Osteoblast (primary cell): ENCODE measurements at places on chromosomes 11 and 22. TPM values are rescaled to one million over a fixed set of nuclear protein-coding genes. Genes with fewer than 3 reads are reported as not detected.

- H3K36me3 ChIP-seq, result no peaks in the 10 kb centered on the region
- DNase-seq, result peak; percentile 75
- no peak overlapping the region for H3K4me3 ChIP-seq
- H3K27me3 ChIP-seq, result no peaks in the 10 kb centered on the region
Measured at GRCh38 chr11:47395223-47396048, 13.0 kb upstream of the SLC39A13 start.

DNA sequence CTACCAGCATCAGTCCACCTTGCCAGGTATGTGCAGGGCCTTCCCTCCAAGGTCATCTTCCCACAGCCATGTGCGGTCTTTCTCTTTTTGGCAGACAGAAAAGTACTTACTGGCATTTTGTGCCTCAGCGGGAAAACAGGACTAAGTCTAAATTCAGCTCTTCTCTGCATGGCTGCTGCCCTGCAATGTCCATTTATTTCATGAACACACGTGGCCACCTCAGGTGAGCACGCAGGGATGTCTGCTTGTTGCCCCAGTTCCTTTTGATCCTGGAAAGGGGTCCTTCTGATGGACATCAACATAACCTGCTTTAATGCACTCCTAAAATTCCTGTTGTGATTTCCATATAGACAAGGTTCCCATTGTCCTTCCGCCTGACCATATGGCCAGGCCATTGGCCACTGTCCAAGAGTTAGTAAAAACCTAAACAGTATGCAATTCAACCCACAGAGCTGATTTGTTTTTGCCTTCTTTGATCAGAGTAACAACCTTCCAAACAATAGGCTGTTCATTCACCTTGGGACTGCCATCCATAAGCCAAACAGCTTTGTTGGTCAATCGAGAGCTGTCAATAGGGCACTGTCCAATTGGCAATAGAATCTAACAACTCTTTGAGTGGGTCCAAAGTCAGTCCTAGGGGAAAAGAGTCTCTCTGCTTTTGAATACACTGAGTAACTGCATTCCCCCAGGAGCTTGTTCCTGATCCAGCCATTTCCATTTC lies 5.9 kb downstream of the TREH start:
- no peak for DNase-seq
- no peaks in the 10 kb centered on the region for H3K4me1 ChIP-seq
- no peak overlapping the region for H3K4me3 ChIP-seq
- H3K36me3 ChIP-seq, result no peaks in the 10 kb centered on the region
- peaks cover 17% of the 10 kb centered on the region for H3K27me3 ChIP-seq

DNA sequence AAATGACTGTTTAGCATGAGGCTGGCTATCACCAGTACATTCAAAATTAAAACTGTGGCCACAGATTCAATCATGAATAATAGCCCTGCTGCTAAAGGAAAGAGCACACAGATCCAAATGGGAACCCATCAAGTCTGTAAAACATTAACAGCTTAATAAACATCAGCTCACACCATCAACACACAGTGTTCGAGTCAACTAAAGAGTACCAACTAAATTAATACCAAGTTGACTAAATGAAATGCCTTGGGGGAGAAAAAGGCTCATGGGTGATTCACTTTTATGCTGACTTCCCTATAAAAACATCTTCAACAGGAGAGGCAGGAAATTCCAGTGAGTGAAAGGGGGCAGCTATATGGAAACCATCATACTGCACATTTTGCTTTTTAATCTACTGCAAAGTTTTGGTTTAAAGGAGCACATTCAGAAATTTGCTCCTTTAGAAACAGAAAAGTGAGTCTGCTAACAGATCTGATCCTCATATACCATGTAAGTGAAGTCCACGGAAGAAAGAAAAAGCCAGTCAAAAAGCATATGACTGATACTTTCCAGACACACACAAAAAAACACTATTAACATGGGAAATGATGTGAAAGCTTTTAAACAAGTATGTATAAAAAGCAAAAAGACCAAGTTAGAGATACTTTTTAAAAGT lies 16.3 kb downstream of the LGR4 start:
- no peaks in the 10 kb centered on the region for H3K36me3 ChIP-seq
- H3K4me1 ChIP-seq, result peaks cover 43% of the 10 kb centered on the region
- no peaks in the 10 kb centered on the region for H3K27me3 ChIP-seq

The RFPL3 gene
- total RNA-seq, result not detected in 2 replicates

The MAP6 gene
- total RNA-seq, result 0.72 and 1.5 TPM in 2 replicates

DNA sequence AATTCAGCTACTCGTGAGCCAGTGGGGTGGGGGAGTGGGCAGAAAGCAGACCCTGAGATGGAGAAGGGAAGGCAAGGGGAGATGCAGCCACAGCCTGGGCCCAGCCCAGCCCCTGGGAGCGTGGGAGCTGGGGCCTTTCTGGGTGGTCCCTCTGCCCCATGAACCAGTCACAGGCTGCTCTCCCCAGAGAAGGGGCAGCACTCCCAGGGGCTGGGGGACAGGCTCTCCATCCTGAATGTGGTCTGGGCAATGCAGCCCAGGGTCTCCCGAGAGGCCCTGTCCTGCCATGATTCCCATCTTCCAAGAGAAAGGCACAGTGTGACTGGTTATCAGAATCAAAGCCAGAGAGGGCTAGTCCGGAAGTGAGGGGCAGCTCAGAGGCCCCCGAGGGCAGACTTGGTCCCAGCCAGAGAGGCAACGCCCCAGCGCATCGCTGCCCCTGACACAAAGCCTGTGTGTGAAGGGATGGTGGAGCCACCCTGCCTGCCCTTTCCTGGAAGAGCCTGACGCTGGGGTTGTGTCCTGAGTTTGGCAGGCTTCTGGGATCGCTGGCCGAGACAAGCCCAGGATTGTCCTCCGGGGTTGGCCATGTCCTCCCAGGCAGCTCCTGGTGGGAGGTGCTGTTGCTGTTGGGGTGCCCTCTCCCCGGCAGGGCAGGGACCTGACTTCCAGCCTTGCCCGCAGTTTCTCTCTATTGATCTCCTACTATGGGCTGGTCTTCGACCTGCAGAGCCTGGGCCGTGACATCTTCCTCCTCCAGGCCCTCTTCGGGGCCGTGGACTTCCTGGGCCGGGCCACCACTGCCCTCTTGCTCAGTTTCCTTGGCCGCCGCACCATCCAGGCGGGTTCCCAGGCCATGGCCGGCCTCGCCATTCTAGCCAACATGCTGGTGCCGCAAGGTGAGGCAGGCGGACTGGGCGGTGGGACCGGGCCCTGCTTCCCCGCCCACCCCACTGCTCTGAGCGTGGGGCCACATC lies 23.8 kb upstream of the SLC22A12 start:
- DNase-seq, result peak; percentile 65
- no peak overlapping the region for H3K27ac ChIP-seq
- no peaks in the 10 kb centered on the region for H3K36me3 ChIP-seq
- no peaks in the 10 kb centered on the region for H3K4me1 ChIP-seq
- no peak overlapping the region for H3K4me3 ChIP-seq
